ENCODE measurements at places on chromosomes 4 and X.

DNA sequence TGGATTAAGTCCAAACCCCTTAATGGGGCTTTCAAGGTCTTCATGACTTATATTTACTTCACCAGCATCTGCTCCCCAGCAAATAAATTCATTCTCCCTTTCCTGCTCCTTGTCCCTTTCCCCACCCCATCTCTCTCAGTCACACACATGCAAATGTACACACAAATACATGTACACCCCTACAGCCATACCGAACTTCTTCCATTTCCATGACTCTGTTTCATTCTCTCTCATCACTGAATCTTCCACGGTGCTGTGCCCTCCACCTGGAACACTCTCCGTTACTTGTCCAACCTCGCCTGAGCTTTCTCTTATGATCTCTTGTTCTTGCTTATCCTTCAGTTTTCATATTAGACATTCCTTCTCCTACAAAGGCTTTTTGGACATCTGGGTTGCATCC is 22.0 kb upstream of the RPA4 start:
- DNase-seq: no peak

- no peak for DNase-seq
These were observed 1511.4 kb downstream of the ADGRL3 start for GRCh38 chr4:62711575-62711974.

GRCh38 chr4:15653420-15653819 is 1.7 kb downstream of the FBXL5 start:
- no peak for DNase-seq

- no peak for DNase-seq
These were observed 58.7 kb downstream of the NBDY start for GRCh38 chrX:56787734-56788152.

- no peak for DNase-seq
These were observed 21.8 kb downstream of the IL1RAPL1 start for GRCh38 chrX:28609003-28609402.

- peak; percentile 89 for DNase-seq
These were observed 151.1 kb downstream of the PJA1 start for GRCh38 chrX:69014200-69014599.

DNA sequence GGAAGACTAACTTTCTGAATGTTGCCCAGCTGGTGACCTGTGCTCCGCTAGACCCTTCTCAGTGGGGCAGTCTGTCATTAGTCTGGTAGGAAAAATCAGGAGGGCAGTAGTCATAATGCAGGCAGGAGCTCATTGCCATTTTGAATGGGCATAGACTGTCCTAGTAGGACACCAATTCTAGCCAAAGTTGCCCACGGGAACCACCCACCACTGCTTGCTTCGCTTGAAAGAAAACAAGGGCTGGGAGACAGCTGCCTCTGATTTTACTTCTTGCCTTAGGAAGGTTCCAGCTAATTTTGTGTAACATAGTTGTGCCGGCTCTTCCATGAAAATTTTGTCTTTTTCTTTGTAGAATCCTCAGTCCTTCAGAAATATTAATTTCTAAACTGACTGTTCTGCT is 23.3 kb downstream of the HOPX start:
- no peak for DNase-seq

- DNase-seq: no peak
These were observed 15.7 kb downstream of the AASDH start for GRCh38 chr4:56371426-56372220.

- DNase-seq: no peak
These were observed 11.8 kb upstream of the TSPAN5 start for GRCh38 chr4:98670186-98670585.

GRCh38 chr4:106373026-106373425 is 4.4 kb upstream of the GIMD1 start:
- DNase-seq: no peak

- no peak for DNase-seq
These were observed 259.5 kb upstream of the BOD1L1 start for GRCh38 chr4:13887010-13887409.

DNA sequence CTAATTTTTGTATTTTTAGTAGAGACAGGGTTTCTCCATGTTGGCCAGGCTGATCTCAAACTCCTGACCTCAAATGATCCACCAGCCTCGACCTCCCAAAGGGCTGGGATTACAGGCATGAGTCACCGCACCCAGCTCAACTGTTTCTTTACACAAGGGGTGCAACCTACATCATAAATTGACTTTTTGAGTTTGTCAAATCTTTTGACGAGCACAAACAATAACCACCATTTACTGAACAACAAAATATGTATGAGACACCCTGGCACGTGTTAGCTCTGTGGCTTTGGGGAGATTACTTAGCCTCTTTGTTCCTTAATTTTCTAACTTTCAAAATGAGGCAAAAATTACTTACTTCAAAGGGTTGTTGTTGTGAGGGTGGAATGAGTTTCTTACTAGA is 23.5 kb upstream of the SLC34A2 start:
- peak; percentile 8 for DNase-seq

DNA sequence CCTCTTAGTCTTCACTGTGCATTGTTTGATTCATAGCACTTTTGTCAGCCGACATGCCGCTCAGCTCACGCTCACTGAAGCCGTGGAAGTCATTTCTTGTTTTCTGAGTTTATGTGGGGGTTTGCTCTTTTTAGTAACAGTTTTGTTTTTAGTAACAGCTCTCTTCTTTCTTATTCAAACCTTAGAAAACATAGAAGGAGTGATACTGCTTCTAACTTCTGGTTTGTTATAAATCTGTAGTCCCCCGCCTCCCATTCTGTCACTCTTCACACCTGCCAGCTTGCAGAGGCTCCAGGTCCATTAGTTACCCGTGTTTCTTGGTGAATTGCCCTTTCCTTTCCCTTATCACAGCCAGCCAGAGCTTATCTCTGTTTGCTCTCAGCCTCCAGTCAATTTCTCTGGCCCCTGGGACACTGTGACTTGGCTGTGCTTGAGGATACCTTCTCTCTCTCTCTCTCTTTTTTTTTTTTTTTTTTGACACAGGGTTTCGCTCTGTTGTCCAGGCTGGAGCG is 50.5 kb downstream of the GRK4 start:
- no peak for DNase-seq

DNA sequence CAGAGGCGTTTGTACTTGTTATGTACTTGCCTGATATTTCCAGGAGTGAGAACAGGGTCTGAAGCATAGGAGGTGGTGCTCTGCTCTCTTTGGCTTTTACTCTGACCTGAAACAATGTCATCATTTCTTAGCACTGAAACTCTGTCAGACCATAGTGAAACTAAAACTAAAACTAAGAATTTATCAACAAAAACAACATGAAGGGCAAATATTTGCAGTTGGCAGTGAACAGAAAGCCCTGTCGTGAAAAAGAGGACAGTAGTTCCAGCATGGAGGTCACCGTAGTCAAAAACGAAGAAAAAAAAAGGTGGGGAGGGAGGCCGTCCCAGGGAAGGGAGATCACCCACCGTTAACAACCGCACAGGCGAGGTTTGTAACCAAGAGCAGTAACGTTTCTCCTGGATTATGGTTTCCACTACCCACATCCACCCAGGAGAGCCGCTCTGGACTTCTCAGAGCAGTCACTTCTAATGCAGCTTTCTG is 97.5 kb downstream of the ANK2 start:
- DNase-seq: no peak

- no peak for DNase-seq
These were observed 5.4 kb downstream of the SLC25A6 start for GRCh38 chrX:1386338-1387127.

GRCh38 chrX:68462197-68462596 is 28.9 kb upstream of the OPHN1 start:
- peak; percentile 65 for DNase-seq

DNA sequence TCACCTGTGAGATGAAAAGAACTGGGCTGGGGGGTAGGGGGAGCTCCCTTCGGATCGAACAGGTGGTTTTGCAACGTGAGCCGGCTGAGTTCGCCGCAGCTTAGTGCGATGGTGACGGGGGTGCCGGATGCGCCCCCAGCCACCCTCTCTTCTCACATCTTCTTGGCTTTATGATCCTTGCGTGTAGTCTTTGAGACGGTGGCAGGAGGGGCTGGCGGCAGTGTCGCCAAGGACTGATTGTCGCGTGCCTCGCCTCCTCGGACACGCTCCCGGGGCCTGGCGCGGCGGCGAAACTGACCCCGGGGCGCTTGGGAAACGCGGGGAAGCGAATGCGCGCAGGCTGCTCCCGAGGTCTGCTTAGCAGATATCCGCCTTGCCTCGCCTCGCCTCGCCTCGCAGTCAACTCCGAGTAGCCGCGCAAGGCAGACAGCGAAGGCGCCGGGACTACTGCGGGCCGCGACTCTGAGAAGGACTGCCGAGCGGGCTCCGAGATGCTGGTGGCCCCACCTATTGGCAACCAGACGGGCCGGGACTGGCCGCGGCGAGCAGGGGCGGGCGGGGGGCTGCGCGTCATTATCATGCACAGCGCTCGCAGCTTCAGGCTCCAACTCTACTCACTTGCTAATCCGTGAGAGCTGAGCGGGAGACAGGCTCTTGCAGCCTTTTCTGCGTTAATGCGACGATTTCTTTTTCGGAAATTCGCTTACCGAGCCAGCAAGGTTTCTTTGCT is 1.5 kb downstream of the GRID2 start:
- DNase-seq: peak; percentile 47

DNA sequence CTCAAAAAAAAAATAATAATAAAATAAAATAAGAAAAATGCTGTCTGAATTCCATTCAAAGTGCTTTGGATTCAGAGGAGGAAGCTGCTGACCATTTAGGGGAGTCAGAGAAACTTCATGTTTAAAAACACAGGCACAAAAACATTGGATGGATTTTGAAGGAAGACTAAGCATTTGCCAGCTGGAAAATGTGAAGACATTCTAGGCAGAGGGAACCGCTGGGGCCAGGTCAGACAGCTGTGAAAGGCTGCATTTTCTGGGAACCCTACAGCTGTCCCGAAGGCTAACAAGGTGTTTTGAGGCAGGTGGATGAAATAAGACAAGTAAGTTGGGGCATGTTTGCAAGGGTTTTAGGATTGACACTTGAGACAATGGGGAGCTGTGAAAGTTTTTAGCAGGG is 38.6 kb downstream of the ING2 start:
- no peak for DNase-seq

DNA sequence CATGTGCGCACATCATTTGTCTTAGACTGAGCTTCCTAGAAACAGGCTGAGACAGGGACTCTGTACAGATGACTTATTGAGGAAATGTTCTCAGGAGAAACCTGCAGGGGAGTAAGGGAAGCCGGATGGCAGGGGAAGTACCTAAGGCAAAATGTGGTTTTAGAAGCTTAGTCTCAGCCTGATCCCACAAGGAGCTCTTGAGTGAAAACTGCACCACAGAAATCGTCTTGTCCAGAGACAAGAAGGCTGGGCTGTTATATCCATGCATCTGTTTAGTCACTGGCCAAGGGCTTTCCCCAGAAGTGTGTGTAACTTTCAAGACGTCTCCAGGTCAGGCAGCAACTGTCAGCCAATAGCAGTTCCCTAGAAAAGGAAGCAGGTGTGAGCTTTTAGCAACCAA is 86.0 kb downstream of the FUNDC1 start:
- DNase-seq: no peak

DNA sequence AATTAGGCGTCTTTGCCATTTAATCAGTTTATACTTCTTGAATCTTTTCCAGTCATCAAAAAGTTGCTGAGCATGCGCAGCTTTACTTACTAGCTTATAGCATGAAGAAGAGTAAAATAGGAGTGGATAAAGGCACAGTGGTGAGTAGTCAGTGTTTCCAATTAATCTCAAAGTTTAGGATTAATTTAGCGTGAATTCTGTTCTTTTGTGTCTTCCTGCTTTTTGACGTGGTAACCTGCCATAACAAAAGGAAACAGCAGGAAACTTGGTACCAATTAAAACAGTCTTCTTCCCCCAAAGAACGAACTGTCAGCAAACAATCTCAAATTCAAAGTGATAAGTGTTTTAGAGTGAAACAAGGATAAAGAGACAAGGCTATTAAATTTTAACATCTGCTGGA is 61.9 kb downstream of the TET2 start:
- no peak for DNase-seq

GRCh38 chrX:77572322-77572721 is 125.1 kb downstream of the FGF16 start:
- DNase-seq: peak; percentile 8

- DNase-seq: no peak
These were observed 106.0 kb downstream of the ADRA2C start for GRCh38 chr4:3871881-3872833.

DNA sequence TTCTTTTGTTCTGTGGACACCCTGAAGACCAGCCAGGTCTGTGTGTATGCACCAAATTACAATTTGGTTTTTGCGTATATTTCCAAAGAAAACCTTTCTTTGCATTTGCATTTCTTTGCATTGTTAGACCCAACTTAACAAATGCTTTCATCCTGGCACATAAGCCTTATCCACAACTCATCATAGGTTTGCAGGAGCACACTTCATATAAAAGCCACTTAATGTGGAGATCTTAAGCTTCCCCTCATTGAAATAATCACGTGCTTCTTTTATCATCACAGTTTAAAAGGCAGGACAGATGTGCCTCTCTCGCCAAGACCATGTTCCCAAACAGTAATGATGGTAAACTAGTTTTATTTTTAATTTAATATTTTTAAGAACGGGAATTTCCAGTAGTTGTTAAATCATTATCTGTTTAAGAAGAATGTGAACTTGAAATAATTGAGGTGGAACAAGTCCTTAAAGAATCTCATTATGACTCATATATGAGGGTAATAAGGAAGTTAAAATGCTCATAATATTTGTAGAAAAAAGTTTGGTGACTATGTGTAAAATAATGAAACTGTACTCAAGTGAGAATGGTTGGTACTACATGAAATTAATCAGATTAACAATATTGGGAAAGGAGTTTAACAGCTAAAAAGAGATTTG is 65.5 kb downstream of the GLRA3 start:
- peak; percentile 18 for DNase-seq

DNA sequence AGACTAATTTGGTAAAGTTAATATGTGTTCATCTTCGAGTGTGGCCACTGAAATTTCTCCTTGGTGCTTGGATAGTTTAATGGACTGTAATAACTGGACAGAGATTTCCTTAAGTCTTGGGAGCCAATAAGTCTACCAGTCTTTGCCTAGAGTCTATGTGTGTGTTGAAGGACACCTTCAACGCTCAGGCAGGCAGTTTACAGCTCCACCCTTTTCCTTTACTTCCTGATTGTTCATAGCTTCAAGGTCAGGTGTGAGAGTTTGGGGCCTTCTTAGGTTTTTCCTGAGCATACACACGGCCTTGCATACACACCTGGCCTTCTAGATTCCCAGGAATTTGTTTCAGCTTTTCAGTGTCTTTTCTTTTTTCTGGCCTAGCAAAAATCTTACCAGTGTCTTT is 355.3 kb upstream of the AMOT start:
- DNase-seq: no peak

DNA sequence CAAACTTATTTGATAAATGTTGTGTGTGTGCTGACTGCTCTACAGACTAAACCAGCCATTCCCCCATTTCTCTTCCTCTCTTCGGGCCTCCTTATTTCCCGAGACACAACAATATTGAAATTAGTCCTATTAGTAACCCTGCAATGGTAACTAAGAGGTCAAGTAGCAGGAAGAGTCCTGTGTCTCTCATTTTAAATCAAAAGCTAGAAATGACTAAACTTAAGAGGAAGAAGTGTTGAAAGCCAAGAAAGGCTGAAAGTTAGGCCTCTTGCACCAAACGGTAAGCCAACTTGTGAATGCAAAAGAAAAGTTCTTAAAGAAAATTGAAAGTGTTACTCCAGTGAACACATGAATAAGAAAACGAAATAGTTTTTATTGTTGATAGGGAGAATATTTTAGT is 357.8 kb upstream of the SLC7A11 start:
- no peak for DNase-seq
